ENCODE measurements at places on chromosomes 6 and 20.
A peak's percentile ranks its signal among the peaks of the same experiment; 100 is the strongest.

DNA sequence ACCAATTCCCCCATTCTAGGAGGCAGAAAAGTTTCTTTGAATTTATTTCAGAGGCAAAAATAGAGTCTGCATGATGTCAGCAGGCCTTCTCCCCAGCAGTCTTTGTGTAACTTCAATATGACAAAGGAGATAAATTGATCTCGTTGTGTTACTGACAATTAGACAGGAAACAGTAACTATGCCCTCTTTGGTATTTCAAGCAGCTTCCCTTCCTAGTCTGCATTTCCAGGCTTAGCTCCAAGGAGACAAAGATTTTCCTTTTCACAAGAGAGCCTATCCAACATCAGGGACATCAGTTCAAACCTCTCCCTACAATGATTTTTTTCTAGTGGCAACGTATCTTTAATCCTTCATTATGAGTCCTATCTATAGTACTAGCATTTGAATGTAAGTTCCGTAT lies 245.9 kb upstream of the HSF2 start:
- DNase-seq: no peak

GRCh38 chr6:147999001-147999540 lies 343.6 kb upstream of the SASH1 start:
- no peak for DNase-seq

DNA sequence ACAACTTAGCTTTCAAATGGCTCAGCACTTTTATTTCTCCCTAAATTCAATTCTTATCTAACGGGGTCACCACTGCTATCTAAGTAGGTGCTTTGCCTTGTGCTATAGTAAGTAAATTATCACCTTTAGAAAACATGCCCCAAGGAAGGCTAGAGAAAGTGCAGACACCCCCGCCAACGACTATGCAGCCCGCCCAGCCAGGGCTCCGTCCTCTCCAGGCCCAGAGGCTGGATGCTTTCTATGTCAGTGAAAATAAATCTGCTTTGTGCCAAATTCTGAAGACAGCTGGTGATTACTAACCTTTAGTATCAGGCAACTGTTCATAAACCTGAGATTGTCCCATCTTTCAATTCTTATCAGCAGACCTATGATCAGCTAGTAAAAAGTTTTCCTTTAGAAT lies 14.3 kb downstream of the KIAA0319 start:
- DNase-seq: no peak

GRCh38 chr20:10673842-10674683 lies at the start of gene JAG1:
JAG1 (minus strand) TSS chr20:10673999; CDS start chr20:10673530, 469 bp downstream.
- DNase-seq: peak; percentile 78

DNA sequence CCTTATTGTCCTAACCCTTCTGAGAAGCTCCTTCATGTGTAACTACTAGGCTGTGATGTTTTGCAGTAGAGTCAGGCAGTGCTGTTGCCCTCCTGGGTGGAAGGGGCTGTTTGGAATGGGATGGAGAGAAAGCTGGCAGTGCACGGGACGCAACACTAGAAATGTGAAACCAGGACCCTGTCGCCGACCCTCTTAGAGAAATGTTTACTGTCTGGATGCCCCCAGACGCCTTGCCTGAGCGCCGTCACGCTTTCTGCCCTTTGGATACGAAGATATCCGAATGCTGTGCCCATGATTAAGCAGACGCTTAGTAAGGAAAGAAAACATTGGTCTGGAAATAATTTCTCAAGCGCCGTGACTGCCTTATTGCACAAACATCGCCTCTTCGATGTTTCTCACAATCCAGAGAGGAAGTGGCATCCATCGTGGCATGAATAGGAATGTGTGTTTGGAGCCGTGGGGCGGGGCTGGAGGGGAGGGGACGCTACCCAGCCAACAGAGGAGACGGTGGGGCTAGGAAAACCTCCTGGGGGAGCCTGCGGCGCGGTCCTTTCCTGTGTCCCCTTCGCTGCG lies 661 bp upstream of the PPP1R14C start:
- DNase-seq: no peak

All from CD4-positive, alpha-beta T cell treated with Interleukin-4 for 1 hour (primary cell).